SW480 (cell line): ENCODE measurements at places on chromosomes 5 and 9.

GRCh38 chr5:44565902-44566301 lies 176.7 kb upstream of the FGF10 start:
- DNase-seq = no peak

- DNase-seq = no peak
Observed at GRCh38 chr9:130050462-130050861, 3.2 kb upstream of the GPR107 start.

- no peak for DNase-seq
Observed at GRCh38 chr9:100575006-100575405, 2.9 kb upstream of the CAVIN4 start.

- DNase-seq = no peak
Observed at GRCh38 chr5:161093100-161093499, 241.1 kb upstream of the ATP10B start.

GRCh38 chr5:57280853-57281252 lies 107.0 kb downstream of the GPBP1 start:
- DNase-seq = no peak

DNA sequence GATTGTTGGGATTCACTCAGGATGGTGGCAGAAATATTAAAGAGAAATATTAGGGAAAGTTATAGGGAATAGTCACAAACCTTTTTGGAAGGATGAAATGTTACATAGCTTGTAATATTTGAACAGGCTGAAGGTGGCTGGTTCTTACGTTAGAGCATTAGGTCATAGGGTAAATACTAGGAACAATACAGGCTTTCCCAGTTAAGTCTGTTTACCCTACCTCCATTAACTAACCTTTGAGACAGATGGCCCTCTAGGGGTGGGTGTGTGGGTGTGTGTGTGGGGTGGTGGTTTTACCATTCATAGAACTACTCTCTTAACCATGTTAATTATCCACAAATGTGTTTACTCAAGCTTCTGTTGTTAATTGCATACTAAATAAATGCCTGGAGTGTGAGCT lies 94.3 kb upstream of the STK32A start:
- DNase-seq = peak; percentile 10

- DNase-seq = no peak
Observed at GRCh38 chr9:72788966-72789735, 163.7 kb downstream of the ALDH1A1 start.

DNA sequence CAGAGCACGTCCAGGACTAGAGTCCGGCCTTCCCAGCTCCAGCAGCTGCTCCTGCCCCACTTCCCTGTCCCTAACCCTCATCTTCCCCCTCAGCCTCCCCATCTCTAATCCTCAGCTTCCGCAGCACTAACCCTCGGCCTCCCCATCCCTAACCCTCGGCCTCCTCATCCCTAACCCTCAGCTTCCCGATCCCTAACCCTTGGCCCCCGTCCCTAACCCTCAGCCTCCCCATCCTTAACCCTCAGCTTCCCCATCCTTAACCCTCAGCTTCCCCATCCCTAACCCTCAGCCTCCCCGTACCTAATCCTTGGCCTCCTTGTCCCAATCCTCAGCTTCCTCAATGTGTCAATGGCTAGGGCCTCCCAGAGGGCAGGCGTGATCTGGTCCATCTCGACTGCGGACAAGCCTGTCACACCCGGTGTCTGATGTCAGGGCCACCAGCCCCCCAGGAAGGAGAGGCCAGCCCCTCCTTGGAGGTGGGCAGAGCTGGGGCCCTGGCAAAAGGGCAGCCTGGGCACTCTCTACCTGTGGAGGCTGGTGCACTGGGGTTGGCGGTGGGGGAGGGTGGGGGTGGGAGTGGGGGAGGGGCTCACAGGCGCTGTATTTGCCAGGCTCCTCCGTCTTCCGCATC lies 1.4 kb downstream of the OBP2B start:
- DNase-seq = no peak

DNA sequence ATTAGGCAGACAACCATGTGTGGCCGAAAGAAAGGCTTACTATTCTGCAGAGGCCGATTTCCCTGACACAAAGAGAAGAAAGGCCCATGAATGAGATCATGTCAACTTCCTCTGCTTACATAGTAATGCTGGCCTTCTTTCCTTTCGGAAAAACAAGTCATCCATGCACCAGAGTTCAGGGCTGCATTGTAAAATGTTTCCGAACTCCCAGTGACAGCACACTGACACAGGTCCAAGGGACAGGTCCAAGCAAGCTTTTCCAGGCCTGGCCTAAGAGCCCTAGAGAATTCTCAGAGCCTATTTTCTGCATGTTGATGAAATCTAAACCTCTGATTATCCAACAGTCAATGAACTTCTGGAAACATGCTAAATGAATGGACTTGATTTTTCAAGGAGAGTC lies 140.9 kb downstream of the ZNF608 start:
- DNase-seq = no peak

DNA sequence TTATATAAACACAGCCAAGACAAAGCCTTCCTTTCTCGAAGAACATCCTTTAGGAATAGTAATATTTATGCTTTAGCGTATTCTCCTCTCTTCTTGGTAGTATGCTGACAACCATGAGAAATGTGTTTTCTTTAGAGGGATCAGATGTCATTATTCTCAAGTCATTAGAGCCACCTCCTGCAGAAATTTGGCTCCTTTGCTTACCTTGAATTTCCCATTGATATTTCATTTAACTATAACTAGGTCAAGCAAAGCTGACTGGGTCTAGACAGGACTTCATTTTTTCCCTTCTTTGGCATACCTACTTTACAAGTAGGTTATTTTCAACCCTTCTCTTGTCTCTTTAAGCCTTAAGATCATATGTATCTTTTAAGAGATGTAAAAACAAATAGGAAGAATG lies 50.3 kb downstream of the SPATA31D1 start:
- DNase-seq = no peak

- no peak for DNase-seq
Observed at GRCh38 chr9:137446851-137447471, 5.8 kb upstream of the ENTPD8 start.

DNA sequence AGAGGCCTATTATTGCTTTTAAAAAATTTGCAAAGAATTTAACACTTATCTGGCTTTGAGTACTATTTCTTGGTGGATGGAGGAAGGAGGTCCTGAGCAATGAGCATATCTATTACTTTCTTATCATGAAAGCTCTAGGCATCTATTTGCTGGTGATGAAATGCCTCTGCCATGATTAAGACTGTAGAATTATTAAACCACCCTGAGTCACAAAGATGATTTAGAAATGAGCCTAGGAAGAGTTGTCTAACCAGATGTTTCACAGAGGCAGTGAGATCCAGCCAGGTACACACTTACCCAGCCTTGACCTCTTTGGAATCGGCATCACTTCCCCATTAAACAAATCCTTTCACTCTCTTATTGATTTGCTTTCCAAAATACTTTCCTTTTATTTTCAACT lies 304.4 kb upstream of the KIF2A start:
- DNase-seq = no peak
